ENCODE measurements at places on chromosomes 16 and 17.
A peak's percentile ranks its signal among the peaks of the same experiment; 100 is the strongest.

DNA sequence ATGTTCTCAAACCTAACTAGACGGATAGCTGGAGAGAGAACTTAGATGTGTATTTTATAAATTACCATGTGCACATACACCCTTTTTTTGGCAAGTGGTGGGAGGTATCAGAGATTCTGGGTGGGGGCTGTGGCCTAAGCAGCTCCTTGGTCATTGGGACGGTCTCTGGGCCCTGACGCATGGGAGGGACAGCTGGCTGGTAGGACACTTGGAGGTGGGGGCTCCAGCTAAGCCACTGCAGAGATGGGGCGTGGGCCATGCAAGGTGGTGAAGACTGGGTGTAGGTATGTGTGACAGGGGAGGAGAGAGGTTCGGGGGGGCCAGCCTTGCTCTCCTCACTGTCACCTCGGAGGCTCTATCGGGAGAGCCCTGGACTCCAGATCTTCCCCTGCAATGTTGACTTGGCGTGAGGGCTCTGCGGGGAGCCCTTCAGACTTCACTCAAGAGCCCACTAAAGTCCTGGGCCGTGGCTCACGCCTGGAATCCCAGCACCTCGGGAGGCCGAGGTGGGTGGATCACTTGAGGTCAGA, 17.1 kb downstream of the C1QTNF1 start:
- DNase-seq, result no peak

GRCh38 chr17:49815761-49816281, 27.3 kb downstream of the KAT7 start:
- DNase-seq, result no peak

DNA sequence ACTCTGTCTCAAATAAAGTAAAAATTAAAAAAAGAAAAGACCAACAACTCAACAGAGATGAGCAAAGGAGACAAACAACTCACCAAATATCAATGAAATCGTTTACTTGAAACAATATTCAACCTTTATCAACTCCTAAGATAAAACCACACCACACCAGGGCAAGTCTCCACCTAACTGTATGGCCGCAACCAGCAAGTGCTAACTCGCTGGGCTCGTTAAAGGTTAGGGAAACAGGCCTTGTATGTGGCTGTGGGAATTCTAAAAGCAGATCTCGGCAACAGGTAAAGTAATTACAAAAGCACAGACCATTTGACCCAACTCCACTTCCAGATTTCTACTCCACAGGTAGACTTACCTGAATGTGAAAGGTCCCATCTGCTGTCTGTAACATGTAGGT, 9.3 kb downstream of the ZCCHC14 start:
- no peak for DNase-seq

DNA sequence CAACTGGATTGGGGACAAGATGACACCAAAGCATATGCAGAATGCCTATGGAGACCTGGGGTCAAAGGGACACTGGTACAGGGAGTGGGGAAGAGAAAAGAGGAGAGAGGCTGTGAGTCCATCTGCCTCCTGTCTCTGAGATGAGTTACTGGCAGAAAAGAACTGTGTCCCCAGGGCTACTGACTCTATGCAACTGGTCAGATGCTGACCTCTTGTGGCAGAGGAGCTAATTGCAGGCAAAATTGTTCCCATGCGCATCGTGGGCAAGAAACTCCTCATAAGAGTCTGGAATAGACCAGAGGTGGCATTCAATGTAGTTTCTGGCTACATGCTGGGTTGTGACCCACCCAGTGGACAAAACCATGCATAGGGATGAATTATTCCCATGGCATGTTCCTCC, 26.1 kb upstream of the MLKL start:
- DNase-seq, result peak; percentile 34

DNA sequence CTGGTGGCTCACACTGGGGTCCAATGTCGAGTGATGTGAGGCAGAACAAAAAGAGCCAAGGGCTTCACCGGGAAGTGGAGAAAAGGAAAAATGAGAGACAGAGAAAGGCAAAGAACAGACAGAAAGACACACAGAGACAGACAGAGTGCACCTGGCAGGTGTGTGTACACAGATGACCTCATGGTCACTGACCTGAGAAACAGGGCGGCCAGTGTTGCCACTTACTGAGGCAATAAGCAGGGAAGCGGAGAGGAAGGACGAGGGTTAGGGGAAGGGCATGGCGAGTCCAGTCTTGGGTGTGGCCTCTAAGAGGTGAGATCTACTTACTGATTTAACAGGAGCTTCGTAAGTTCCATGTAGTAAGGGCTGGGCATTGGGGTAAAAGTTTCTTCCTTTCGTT, 7.5 kb downstream of the GINS2 start:
- no peak for DNase-seq

DNA sequence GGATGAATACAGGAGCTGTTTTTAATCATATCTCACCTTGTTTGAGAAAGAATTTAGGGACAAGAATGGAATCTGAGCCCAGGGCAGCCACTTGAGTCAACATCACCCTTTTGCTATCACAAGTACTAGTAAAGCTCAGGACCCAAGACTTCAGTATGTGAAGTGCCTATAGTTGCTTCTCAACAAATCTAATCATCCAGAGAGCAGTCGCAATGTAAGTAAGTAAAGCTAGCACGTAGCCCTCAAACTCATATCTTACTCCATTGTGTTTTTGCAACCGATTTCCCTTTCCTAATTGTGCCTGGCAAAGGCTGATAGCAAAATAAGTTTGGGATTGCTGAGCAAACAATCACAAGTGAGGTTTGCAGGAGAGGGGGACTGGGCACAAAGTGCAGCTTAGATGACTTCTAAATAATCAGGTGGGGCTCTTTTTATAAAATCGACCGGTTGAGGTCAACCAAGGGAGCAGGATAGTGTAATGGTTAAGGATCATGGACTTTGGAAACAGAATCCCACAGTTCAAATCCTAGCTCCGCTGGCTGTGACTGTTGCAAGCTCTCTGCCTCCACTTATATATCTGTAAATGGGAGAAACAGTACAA, 13.0 kb downstream of the TOB1 start:
- no peak for DNase-seq

GRCh38 chr16:86975445-86975844, 341.7 kb downstream of the C16orf95 start:
- peak; percentile 84 for DNase-seq

DNA sequence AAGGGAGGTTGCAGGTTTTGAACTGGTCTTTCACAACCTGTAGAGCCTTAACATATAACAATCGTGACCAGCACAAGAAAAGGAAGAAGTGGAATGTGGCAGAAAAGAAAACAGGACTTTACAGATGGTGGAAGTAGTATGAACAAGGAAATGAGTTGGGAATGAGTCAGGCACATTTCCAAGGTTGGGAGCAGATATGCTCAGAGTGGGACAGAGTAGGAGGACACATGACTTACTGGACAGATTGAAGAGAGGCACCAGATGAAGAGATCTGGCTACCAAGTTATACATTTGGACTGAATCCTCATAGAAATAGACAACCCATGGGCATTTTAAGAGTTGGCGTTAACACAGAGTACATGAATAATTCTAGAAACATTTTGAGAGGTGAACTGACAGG, 95.3 kb downstream of the ZNF18 start:
- DNase-seq, result no peak

- DNase-seq, result peak; percentile 86
Observed at GRCh38 chr16:14501331-14502255, 128.5 kb downstream of the PARN start.

DNA sequence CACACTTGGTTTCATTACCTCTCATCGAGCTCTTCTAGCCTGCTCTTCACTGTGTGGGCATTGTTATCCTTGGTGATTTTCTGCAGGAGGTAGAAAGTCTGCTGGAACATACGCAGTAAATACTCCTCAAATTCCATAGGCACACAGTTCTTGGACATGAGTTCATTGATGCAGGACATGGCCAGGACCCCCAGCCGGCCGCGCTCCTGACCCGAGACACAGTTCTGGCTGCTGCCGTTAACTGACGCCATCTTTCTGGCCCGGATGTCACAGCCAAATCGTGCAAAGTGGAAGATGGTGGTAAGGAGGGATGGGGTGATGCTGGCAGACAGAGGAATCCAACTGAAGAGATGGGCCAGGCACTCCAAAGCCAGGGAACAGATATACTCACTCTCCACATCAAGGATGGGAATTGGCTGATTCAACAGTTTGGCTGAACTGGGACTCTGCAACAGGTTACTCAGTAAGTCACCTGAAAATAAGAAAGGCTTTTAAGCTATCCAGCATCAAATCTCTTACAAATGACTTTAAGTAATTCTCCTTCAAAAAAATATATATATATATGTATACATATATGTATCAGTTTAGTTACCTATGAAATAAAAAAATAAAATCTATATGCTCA, 55.6 kb downstream of the XPO6 start:
- DNase-seq, result no peak

- DNase-seq, result peak; percentile 82
Observed at GRCh38 chr16:83552228-83552627, 255.6 kb upstream of the HSBP1 start.

DNA sequence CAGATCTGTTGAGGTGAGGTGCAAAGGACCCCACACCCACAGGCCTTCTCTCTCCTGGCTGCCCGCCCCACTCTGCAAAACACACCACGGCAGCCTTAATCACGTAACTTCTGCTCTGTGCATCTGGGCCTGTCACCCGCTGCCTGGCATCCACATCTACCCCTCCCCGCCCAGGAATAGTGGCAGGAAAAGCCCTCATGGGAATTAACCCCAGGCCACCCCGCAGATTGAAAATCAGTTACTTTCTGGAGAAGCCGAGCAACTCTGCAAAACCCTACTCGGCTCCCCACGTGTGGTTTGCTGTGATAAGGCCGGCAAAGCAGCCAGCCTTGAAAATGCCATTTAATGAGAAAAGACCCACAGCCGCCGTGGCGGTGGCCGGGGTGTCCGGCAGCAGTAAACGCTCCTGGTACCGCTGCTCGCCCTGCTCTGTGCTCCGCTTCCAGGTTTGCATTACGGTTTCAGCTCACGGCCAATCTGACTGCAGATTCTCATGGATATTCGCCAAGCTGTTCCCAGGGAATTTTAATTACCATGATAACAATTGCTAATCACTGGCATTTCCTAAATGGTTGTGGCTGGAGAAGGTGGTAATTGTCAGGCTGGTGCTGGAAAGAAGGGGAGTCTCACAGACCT, 78.0 kb upstream of the DOC2B start:
- DNase-seq, result no peak

All from ELR (cell line).